ENCODE measurements at places on chromosomes 16 and 17.
A peak's percentile ranks its signal among the peaks of the same experiment; 100 is the strongest.

DNA sequence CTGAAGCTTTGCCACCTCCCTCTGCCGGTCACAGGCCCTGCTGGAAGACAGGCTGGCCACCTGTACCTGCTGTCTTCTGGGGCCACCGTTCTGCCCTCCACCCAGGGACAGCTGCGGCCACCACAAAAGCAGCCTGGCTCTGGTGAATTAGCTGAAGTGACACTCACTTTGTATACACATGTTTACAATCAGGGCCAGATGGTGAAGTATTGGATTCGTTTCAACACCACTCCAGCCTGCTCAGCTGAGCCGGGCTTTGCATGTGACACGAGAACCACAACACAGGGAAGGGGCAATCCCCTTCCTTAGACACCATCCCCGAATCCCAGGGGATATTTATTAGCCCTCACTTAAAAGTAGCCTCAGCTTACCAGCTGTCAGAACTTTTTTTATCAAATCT is 191.5 kb upstream of the RPL38 start:
- DNase-seq: no peak

DNA sequence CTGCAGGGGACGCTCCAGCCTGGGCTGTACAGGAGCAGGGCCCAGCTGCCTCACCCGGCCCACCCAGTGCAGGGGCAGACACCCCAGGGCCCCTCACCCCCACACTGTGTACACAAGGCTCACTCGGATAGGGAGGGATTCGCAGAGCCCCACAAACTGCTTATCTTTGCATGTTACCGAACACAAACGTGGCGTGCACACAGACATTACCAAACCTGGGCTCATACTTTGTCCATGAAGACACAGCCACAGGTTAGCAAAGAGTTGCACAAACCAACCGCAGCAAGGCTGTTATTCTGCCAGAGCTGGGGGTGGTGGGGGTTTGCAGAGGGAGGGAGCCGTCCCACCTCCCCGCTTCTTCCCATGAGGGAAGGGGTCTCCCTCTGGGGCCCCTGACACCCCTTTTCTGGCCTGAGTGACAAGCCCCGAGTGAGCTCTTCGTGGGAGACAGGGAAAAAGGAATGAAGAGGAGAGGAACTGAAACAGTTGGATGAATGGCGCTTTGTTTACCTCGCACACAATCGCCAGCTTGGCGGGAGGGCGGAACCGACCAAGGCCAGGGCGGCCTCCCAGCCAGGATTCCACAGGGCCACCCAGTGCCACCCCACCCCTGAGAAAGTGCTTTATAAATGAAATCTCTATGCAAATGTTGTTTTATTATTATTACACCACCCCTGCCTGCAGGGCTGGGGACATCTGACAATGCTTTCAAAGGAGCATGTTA is 434 bp upstream of the CPSF4L start:
- DNase-seq: no peak

DNA sequence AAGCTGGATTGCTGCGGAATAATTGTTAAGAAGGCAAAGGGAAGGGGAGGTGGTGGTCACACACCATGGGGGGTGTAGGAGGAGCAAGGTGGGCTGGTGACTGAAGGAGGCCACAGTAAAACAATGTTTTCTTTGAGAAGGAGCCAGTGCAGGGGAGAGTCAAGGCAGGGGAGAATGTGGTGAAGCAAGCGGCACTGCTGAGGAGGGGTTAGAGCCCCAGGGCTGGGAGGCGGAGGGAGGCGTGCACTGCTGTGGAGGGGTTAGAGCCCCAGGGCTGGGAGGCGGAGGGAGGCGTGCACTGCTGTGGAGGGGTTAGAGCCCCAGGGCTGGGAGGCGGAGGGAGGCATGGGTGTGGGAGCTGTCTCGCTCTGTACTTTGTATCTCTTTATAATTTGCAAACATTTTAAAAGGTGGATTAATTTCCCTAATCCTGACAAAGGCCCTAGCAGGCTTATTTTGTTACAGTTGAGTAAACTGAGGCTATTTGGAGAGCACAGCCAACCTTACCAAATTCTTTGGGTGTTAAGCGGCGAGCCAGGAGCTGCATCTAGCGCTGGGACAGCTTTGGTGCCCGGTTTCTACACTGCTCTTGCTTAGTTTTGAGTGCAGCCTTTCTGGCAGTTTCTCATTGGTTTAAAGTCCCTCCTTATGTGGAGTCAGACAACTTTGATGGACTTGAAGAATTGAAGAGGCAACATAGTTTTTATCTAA is 20.9 kb downstream of the RPTOR start:
- no peak for DNase-seq

DNA sequence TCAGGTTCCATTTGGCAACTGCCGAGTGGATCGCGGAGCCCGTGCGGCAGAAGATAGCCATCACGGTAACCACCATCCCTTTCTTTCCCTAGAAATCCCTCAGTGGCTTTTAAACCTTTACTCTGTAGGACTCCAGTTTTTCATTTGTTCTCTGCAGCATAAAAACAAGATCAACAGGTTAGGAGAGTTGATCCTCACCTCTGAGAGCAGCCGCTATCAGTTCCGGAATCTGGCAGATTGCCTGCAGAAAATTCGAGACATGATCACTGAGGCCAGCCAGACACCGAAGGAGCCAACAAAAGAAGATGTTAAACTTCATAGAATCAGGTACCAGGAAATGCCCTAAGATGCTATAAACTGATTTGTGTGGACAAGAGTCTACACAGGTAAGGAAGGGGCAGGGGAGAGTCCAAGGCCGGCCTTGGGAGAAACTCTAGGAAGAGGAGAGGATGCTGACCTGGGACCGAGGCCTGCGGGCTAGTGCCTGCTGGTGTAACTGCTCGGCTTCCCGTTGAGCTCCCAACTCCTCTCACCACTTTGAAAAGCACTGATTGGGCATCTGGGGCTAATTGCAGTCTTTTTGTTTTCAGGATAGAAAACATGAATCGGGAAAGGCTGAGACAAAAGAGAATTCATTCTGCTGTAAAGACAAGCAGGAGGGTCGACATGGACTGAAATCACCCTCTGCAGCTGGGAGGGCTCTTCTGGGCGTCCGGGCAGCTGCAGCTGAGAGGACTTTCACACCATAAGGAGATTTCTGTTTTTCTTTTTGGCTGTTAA is 8.1 kb downstream of the MRPL58 start:
- DNase-seq: no peak

DNA sequence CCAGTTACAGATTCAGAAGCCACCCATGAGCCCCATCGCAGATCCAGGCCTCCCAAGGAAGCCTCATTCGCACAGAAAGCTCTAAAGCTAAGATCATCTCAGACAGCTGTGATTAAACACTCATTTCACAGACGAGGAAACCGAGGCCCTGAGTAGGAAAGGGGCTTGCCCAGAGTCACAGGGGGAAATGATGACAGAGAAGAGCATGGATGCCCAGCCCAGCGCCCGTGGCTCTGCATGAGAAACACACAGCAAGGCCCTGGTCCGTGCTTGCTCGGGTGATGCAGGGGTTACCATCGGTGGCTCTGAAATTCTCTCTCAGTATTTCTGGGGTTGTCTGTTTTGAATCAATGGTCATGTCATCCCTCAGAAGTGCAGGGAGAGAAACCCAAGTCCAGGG is 109.6 kb downstream of the C16orf78 start:
- DNase-seq: no peak

DNA sequence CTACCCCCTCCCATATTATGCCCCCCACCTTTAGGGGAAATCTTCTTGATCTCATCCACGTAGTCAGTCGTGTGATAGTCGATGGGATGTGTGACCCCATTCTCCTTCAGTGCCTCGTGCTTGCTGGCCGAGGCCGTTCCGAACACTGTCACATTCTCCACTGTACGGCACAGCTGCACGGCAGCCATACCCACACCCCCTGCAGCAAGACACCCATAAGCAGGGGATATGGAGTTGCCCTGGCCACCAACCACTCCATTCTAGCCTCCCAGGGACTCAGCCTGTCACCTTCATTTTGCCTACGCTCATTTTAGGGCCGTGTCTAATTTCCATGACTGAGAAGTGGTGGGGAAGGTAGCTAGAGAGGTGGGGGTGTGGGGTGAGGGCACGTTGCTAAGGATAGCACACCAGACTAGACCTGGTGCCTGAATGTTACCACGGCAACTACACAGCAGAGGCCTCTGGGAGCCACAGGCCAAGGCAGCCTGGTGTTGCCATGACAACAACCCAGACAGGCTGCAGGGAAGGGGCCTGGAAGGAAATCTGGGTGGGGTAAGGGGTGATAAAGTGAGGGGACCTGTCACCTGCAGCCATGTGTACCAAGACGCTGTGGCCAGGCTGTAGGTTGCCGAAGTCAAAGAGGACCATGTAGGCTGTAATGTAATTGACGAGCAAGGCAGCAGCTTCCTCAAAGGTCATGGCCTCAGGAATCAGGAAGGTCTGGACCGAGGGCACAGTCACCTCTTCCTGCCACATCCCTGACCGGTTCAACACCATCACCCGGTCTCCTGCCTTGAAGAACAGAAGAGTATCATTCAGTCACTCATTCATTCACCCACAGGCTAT is 4.0 kb downstream of the VAT1 start:
- no peak for DNase-seq

GRCh38 chr16:75653922-75654321 is 6.3 kb downstream of the TERF2IP start:
- no peak for DNase-seq

- peak; percentile 71 for DNase-seq
Measured at GRCh38 chr16:83215406-83216001, 588.7 kb downstream of the CDH13 start.

DNA sequence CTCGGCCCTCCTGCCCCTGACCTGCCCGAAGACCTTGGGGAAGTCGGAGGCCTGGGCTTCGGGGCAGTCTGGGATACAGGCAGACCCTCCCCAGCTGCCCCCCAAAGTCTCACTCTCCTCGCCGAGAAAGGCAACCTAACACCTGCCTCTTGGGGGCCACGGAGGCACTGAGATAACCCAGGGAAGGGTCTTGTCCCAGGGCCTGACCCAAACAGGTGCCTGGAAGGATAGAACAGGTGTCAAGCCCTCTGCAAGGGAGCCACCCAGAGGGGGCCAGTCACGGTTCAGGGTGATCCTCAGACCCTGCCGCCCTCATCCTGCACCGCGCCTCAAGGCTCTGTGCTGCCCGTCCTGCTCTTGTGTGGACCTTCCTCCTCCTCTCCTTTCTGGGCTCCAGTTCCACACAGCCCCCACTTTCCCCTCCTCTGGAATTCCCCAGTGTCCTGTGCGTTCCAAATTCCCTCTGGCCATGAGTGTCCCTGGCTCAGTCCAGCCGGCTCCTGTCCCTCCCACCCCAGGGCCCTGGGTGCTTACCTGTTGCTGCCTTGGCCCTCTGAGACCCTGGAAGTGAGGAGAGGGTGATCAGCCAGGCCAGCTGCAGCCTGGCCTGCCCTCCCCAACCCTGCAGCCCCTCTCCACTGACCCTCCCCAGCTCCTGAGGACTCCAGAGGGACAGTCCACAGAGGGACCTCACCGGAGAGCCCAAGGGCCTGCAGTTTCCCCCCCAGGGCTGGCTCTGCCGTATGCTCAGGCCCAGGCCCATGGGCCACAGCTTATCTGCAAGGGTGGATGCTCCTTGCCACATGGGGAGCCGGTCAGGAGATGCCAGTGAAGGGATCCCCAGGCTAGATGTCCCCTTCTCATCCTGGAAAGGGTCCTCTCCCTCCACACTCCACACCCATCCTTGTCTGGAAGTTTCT is 3.8 kb downstream of the PRSS27 start:
- DNase-seq: no peak

DNA sequence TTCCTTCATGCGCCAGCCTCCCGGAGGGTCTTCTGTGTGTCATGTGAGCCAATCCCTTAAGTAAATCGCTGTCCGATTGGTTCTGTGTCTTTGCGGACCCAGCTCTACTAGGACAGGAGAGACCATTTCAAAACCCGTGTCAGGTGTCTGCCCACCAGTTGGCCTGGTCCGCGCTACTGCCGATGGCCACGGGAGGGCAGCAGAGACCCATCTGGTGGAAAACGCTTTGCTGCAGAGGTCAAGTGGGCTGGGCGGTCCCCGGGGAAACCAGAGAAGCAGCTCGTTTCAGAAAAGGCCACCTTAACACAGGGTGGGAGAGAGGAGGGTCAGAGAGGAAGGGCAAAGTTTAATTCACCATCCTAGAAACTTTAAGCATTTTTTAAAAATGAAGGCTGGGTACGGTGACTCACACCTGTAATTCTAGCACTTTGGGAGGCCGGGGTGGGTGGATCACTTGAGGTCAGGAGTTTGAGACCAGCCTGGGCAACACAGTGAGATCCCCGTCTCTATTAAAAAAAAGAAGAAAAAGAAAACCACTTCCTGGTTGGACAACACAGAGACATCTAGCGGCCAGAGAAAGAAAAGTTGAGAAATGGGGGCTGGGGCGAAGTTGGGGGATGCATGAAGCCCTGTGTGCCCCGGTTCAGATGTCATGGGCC is 2.8 kb upstream of the CIBAR2 start:
- DNase-seq: peak; percentile 93

GRCh38 chr16:88306860-88307545 is 75.8 kb upstream of the ZNF469 start:
- no peak for DNase-seq

GRCh38 chr17:680529-680928 is 34.1 kb downstream of the VPS53 start:
- no peak for DNase-seq

DNA sequence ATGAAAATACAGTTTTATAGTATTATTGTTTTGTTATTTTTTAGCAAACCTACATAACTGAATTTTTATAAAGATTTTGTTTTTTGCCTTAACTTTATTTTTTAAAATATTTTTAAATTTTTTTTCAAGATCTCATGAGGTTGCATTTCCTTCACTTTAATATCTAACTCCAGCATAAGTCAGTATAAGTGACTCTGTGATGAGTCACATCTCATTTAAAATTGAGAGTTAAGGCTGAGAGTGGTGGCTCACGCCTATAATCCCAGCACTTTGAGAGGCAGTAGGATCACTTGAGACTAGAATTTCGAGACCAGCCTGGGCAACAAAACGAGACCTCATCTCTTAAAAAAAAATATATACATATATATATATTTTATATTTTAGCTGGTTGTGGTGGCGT is 44.0 kb downstream of the NLK start:
- no peak for DNase-seq

DNA sequence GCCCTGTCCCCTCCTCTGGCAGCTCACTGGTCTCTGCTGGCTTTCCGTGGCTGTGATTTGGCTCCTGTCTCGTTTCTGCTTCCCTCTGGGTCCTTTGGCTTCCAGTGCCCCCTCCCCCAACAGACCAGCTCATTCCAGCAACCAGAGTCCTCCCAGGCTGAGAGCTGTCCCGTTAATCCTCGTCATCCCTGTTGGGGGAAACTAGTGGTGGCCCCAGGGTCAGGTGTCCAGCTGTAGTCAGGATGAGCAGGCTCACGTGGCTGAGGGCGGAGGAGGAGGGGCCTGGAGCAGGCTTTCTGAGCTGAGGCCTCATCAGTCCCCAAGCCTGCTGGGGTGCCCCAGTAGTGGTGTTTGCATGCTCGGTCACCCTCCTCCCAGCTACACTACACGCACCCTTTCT is 10.7 kb upstream of the CBX4 start:
- no peak for DNase-seq
